T-cell (primary cell): ENCODE measurements at places on chromosomes 2 and 18.

- DNase-seq, result no peak
Observed at GRCh38 chr2:67130531-67131256, 266.4 kb upstream of the ETAA1 start.

- DNase-seq, result no peak
Observed at GRCh38 chr18:48719974-48720654, 181.3 kb downstream of the CTIF start.

GRCh38 chr2:143357966-143358365 lies 228.7 kb downstream of the ARHGAP15 start:
- DNase-seq, result no peak

- no peak for DNase-seq
Observed at GRCh38 chr2:133574620-133575019, 6.4 kb upstream of the NCKAP5 start.

- DNase-seq, result no peak
Observed at GRCh38 chr2:188811522-188811921, 162.7 kb upstream of the COL3A1 start.

DNA sequence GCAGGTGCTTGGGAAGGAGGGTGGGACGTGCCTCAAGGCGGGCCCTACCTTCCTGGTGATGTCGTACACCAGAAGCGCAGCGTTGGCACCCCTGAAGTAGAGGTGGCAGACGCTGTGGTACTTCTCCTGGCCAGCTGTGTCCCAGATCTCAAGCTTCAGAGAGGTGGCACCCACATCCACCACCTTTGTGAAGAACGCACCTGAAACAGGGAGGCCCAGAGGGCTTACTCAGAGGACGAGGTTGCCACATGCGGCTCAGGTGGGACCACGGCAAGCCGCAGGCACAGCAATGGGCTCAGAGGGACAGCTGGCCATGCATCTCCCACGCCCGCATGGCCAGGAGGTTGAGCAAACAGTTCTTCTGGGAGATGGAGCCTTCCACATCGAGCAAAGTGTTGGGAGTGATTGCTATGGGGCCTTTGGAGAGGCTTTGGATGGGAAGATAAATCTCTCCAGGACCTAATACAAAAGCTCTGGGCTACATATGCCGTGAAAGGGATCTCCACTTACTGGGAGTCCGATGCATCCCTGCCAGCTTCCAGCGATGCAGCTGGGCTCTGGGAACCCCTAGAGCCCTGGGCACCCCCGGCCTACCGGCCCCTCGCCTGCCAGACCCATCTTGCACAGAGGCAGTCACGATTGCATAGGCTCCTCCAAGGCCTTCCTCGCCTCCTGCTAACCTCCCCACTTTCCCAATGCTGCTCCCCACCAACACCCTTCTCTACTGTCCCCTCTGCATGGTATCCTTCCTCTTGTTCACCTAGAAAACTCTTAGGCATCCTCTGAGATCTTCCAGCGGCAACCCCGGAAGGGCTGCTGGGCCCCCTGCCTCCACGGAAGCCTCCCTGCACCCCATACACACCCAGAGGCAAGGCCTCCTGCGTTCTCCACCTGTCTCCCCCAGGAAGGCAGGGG lies 11.8 kb downstream of the PRLH start:
- DNase-seq, result no peak

GRCh38 chr2:173574324-173575112 lies 219.8 kb downstream of the CDCA7 start:
- no peak for DNase-seq

DNA sequence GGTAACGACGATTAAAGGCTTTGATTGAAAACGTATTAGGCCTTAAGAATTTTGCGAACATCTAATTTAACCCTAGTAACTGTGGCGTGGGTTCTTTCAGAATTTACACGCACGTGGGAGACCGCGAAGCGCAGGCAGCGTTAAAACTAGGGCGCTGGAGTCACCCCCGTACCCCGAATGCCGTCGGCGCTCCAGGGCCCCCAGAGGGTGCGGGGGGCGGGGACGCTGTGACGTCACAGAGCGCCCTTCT lies 673 bp upstream of the SMCHD1 start:
- peak; percentile 80 for DNase-seq

- no peak for DNase-seq
Observed at GRCh38 chr2:234596696-234597575, 100.1 kb upstream of the ARL4C start.

DNA sequence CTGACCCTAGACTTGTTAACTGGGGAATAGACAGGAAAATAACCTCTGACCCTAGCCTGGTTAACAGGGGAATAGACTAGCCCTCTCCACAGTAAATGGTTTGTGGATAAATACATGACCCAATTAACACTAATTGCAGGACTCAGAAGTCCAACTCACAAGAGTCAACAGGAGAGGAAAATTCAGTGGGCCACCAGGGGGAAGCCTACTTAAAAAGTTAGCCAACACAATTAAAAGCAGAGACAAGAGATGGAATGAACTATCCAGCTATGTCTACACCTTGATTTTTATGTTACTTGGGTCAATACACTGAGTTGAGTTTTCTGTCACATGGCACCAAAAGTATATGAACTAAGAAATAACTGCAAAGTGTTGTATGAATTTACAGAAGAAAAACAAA lies 158.8 kb upstream of the SLC39A10 start:
- DNase-seq, result peak; percentile 63

- DNase-seq, result no peak
Observed at GRCh38 chr2:240198226-240198625, 57.8 kb upstream of the OTOS start.

DNA sequence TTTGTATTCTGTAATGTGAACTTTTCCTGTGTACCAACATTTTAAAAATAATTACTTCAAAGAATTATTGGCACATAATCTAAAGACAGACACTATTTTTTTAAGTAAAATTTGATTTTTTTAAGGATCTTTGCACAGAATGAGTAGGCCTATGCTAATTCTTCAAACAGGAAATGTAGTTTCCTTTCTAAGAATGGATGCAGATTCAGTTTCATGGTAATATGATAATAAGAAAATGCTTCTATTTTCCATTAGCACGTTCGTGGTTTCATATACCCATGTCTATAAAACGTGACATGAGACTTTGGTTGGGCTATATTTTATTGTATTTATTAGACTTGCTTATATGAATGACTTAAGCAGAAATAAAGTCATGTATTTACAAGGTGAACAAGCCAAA lies 191.8 kb upstream of the RBBP8 start:
- DNase-seq, result no peak

- DNase-seq, result no peak
Observed at GRCh38 chr2:239825705-239825979, 199.5 kb downstream of the NDUFA10 start.

GRCh38 chr18:55396979-55397378 lies 191.0 kb downstream of the TCF4 start:
- no peak for DNase-seq

DNA sequence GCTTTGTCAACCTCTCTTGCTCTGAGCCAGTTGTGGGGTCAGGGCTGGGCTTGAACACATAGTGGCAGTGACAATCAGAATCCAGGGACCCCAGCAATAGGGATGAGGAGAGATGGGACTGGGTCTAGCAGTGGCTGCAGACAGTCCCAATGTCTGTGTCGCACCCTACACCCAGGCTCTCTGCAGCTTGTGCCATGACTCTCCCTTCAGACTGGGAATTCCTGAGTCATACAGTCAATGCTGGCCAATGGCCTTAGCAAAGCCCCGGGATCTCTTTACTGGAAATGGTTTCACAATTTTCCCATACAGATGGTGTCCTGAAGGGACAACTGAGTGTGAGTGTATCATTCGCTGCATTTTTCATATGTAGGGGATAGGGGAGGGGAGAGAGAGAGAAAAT lies 74.2 kb upstream of the CELF4 start:
- DNase-seq, result no peak

DNA sequence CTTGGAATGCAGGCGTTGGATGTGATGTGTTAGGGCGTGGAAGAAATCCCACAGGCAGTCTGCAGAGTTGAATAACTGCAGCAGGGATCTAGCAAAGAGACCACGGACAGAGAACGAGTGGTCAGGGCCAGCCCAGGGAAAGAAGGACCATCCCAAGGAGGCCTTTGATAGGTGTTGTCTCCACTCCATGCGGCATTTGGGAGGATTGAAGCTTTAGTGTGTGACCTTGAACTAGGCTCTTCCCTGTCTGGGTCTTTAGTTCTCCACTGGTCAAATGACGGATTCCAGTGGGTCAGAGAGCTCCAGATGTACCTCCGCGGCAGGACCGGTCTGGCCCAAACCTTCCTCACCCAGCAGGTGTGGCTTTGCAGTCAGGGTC lies 18.4 kb downstream of the GREB1 start:
- no peak for DNase-seq

- no peak for DNase-seq
Observed at GRCh38 chr2:1748176-1748740, 3.9 kb upstream of the PXDN start.

DNA sequence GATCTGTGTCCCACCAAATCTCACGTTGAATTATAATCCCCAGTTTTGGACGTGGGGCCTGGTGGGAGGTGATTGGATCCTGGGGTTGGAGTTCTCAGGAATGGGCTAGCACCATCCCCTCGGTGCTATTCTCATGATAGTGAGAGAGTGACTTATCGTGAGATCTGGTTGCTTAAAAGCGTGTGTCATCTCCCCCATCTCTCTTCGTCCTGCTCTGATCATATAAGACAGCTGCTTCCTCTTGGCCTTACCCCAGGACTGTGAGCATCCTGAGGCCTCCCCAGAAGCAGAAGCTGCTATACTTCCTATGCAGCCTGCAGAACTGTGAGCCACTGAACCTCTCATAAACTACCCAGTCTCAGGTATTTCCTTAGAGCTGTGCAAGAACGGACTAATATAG lies 163.7 kb upstream of the NDUFV2 start:
- DNase-seq, result no peak

GRCh38 chr2:106080959-106081358 lies 113.1 kb downstream of the UXS1 start:
- DNase-seq, result no peak

GRCh38 chr2:5720426-5720825 lies 28.2 kb downstream of the SOX11 start:
- no peak for DNase-seq

DNA sequence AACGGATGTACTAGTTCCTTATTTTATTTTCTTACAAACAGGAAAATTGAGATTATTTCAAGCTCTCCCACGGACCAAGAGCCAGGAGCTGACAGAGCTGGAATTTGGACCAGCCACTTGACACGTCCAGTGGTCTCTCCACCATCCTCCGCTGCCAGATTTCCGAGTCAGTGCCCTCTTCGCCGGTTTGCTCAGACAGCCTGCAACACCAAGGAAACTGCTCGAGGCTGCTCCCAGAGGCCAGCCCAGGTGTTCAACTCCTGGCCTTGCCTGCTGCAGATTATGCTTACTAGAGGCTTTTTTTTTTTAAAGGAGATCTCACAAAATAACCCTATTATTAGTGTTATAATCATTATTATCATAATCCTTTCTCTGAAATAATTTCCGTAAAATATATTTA lies 779.8 kb downstream of the RNF144A start:
- no peak for DNase-seq

GRCh38 chr2:26922405-26923188 lies 47.8 kb upstream of the MAPRE3 start:
- peak; percentile 12 for DNase-seq

DNA sequence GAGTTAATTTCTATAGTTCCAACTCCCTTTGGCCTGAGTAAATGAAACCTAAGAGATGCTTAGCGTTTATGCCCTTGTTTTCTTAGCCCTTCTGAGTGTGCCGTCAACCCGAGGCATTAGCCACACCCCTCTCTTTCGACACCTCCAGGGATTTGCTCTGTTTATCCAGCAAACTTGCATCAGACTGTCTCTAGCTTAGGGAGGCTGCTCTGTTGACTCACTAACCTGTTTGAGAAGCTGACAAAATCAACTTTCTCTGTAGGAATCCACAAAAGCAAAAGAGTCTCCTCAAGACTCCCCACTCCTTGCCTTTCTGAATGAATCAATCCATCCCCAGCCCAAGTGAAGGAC lies 317.6 kb downstream of the TNS1 start:
- DNase-seq, result no peak

DNA sequence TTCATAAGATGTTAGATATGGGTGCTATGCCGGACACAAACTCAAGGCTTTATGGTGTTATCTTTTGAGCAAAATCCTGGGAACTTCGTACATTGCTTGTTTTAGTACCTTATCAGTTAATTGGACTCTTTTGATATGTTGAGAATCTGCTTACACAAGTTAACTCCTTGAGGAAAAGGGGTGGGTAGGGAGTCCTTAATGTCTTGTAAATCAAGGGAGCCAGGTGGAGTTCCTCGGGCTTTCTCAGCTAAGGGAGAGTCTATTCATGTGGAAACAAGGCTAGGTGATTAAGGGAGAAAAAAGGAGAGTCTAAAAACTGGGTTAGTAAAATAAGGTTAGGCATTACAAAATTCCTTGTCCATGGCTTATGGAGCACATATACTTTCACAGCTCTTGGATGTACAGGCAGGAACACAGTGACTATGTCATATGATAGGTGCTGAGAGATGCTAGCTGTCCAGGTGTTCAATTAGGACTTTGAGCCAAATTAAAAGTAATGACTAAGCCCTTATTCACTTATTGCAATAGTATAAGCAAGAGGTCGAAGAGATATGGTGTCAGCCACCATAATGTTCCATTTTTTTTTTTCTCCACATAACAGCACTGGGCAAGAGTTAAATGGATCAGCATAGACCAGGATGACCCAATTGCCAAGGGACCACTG lies 59.5 kb upstream of the DYNAP start:
- DNase-seq, result no peak

GRCh38 chr18:3624935-3625741 lies 175.2 kb downstream of the TGIF1 start:
- peak; percentile 23 for DNase-seq

DNA sequence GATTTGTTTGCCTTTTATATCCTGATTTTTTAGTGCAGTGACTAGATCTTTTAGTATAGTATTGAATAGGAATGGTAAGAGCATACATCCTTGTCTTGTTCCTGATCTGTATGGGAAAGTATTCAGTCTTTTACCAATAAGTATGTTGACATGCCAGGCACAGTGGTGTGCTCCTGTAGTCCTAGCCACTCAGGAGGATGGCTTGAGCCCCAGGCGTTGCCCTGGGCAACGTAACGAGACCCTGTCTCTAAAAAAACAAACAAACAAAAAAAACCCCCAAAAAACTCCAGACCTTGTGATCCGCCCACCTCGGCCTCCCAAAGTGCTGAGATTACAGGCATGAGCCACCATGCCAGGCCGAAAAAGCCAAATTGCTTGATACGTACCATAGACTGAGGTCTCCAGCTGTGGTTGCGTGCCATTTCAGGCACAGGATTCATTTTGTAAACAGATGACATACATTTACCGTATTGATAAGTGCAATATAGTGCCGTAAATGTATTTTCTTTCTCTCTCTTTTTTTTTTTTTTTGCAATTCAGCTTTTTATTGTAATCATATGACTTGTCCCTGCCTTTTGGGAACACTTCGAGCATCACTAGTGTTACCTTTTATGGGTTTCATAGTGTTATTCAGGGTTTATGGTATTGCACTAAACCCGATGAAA lies 18.5 kb downstream of the BIRC6 start:
- no peak for DNase-seq

- no peak for DNase-seq
Observed at GRCh38 chr2:221134718-221135117, 437.4 kb downstream of the EPHA4 start.

- no peak for DNase-seq
Observed at GRCh38 chr2:53170466-53170865, 597.1 kb upstream of the CHAC2 start.
